Suprapubic skin (tissue), 4 donors: ENCODE measurements at places on chromosomes 13 and 19.

DNA sequence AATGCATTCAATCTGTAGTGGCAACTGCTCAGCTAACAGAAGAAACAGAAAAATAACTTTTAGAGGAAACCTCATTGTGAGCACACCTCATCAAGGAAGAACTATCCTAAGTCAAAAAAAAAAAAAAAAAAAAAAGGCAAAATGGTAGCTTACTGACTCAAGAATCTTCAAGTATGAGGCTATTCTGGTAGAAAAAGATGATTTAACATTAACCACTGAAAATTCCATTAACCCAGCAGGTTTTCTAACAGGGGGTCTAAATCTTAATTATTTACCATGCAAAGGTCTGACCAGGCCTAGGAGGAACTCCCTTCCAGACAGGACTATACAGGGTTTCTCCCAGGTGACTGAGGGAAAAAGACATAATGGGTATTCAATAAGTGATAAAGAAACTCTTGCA is 28.4 kb upstream of the ZNF83 start:
- no peak for DNase-seq
- H3K27ac ChIP-seq: no peak overlapping the region
- peaks cover 17% of the 10 kb centered on the region for H3K36me3 ChIP-seq
- H3K27me3 ChIP-seq: no peaks in the 10 kb centered on the region

GRCh38 chr13:45042539-45042938 is 53.2 kb downstream of the GPALPP1 start:
- no peak for DNase-seq
- H3K27me3 ChIP-seq: no peaks in the 10 kb centered on the region
- no peak overlapping the region for H3K27ac ChIP-seq
- peaks cover 8% of the 10 kb centered on the region for H3K4me1 ChIP-seq

- H3K36me3 ChIP-seq: no peaks in the 10 kb centered on the region
- no peak for DNase-seq
- peaks cover 50% of the 10 kb centered on the region for H3K4me1 ChIP-seq
- H3K27ac ChIP-seq: no peak overlapping the region
- peaks cover 12% of the 10 kb centered on the region for H3K27me3 ChIP-seq
Measured at GRCh38 chr19:46630586-46631205, 5.3 kb downstream of the GNG8 start.

- no peaks in the 10 kb centered on the region for H3K27me3 ChIP-seq
- H3K27ac ChIP-seq: no peak overlapping the region
- H3K4me3 ChIP-seq: no peak overlapping the region
- peaks cover 5% of the 10 kb centered on the region for H3K4me1 ChIP-seq
- DNase-seq: no peak
- peaks cover 2% of the 10 kb centered on the region for H3K36me3 ChIP-seq
Measured at GRCh38 chr13:23811366-23812062, 77.7 kb downstream of the MIPEP start.

- H3K36me3 ChIP-seq: no peaks in the 10 kb centered on the region
- H3K4me3 ChIP-seq: no peak overlapping the region
Measured at GRCh38 chr13:21435231-21435630, 23.9 kb downstream of the ZDHHC20 start.

DNA sequence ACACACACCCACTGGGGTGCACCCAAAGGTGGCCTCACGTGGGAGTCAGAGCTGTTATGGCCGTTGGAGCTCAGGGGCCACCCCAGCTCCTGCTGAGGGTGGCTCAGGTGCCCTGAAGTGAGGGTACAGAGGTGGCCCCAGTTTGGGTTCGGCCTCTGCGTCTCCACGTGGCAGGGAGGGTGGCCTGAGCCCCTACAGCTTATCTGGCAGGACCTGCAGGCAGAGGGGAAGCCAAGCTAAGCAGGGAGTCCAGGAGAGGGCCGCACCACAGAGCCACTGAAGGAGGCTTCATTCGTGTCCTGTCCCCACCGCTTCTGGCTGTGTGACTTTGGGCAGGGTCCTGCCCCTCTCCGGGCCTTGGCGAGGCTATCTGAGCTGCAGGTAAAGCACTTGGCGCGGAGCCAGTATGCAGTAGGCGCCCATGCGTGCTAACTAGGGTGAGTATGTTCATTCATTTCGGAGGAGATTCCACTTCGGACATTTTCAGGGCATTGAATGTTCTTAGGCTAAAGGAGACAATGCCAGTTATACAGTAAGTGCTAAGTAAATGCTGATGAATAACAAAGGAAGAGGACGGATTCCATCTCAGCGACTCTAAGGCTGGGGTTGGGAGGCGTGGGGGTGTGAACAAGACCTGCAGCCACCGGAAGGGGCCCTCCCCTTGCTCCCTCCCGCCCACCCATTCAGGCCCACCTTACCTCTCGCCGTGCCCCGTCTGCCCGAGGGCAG is 4.9 kb downstream of the REX1BD start:
- peak overlapping the region; percentile 42 for H3K4me3 ChIP-seq
- H3K4me1 ChIP-seq: peaks cover 48% of the 10 kb centered on the region
- DNase-seq: no peak
- H3K36me3 ChIP-seq: peaks cover 11% of the 10 kb centered on the region

DNA sequence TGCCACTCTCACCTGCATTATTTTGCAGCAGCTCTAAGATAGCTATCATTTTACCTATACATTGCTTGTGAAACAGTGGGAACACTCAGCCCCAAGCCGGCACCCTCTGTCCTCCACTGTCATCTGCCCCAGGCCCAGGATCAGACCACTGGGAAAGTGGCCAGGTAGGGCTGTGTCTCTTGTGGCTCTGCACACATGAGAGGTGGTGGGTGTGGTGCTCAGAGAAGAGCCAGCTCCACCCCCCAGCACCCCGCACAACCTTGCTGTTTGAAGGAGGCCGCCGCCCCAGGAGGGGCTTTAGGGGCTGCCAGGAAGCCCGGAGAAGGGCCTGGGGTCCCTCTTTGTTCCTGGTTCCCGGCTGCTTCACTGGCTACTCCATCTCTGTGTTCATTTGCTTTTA is 26.6 kb downstream of the PPP1R37 start:
- no peak overlapping the region for H3K4me3 ChIP-seq
- DNase-seq: no peak
- no peak overlapping the region for H3K27ac ChIP-seq

- H3K27ac ChIP-seq: no peak overlapping the region
- no peak for DNase-seq
- H3K4me1 ChIP-seq: no peaks in the 10 kb centered on the region
- H3K27me3 ChIP-seq: no peaks in the 10 kb centered on the region
Measured at GRCh38 chr13:93915269-93915809, 564.1 kb downstream of the DCT start.

- H3K4me3 ChIP-seq: no peak overlapping the region
- H3K27me3 ChIP-seq: no peaks in the 10 kb centered on the region
- H3K4me1 ChIP-seq: no peaks in the 10 kb centered on the region
Measured at GRCh38 chr13:89806594-89806993, 1540.9 kb upstream of the MIR17HG start.

DNA sequence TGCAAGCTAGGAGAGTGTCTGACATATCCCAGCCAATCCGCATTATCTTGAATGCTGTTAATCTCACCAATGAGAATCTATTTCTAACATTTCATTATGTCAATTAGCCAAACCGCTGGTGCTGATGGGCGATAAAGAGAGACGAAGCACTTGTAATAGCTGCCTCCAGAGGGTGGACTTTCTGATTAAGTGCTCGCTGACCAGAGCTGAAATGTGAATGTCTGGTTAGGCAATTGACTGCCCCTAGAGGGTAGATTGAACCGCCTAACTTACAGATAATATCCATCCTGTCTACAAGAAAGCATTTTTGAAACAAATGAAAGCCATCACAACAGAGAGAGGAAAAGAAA is 552 bp upstream of the GRWD1 start:
- no peak for DNase-seq
- peaks cover 28% of the 10 kb centered on the region for H3K36me3 ChIP-seq
- peaks cover 28% of the 10 kb centered on the region for H3K27me3 ChIP-seq
- H3K4me1 ChIP-seq: peaks cover 37% of the 10 kb centered on the region
- H3K4me3 ChIP-seq: peak overlapping the region; percentile 92
- H3K27ac ChIP-seq: peak overlapping the region; percentile 90

GRCh38 chr19:3625996-3626472 is 556 bp downstream of the CACTIN start:
- H3K36me3 ChIP-seq: peaks cover 25% of the 10 kb centered on the region
- peak overlapping the region; percentile 96 for H3K4me3 ChIP-seq
- H3K27ac ChIP-seq: peak overlapping the region; percentile 95
- no peak for DNase-seq

GRCh38 chr19:38908911-38909310 is 3.1 kb downstream of the CCER2 start:
- peaks cover 37% of the 10 kb centered on the region for H3K36me3 ChIP-seq
- H3K4me1 ChIP-seq: no peaks in the 10 kb centered on the region
- H3K27me3 ChIP-seq: no peaks in the 10 kb centered on the region
- H3K27ac ChIP-seq: no peak overlapping the region

DNA sequence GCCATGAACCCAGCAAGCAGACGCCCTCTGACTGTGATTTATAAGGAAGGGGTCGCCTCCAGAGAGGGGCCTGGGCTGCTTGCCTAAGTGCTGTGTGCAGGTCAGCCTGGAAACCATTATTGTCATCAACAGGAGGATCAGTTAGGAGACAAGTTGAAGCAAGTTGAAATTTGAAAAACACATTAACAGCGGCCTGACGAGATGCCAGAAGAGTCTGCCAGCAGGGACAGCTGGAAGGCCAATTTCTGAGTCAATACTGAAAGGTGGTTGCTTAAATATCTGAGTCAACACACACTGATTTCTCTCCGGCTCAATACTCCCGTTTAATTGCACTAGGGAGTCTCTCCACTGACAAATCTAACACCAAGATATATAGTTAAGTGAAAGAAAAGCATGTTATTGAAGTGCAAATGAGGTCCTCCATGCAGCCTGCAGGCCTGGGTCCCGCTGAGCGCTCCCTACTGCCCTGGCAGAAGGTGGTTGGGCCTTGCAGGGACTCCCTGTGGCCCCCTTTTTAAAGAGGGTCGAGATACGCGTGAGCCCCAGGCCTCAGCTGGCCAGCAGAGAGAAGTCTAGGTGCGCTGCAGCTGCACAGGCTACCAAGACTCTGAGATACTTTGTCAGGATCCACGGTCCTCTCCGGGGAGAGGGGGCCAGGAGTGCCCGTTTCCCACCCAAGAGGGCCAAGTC is 91.1 kb downstream of the RNASEH2B start:
- H3K27ac ChIP-seq: no peak overlapping the region
- H3K4me3 ChIP-seq: no peak overlapping the region
- peaks cover 14% of the 10 kb centered on the region for H3K4me1 ChIP-seq
- no peak for DNase-seq

DNA sequence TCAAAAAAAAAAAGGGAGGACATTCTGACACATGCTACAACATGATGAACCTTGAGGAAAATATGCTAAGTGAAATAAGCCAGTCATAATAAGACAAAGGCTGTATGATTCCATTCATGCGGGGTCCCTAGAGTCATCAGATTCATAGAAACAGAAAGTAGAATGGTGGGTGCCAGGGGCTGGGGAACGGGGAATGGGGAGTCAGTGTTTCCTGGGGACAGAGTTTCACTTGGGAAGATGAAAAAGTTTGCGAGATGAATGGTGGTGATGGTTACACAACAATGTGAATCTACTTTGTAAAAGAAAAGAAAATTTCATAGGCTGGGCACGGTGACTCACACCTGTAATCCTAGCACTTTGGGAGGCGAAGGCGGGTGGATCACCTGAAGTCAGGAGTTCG is 6.1 kb upstream of the CLEC4G start:
- no peaks in the 10 kb centered on the region for H3K4me1 ChIP-seq
- no peak overlapping the region for H3K4me3 ChIP-seq
- no peak for DNase-seq
- H3K36me3 ChIP-seq: no peaks in the 10 kb centered on the region
- H3K27ac ChIP-seq: no peak overlapping the region

DNA sequence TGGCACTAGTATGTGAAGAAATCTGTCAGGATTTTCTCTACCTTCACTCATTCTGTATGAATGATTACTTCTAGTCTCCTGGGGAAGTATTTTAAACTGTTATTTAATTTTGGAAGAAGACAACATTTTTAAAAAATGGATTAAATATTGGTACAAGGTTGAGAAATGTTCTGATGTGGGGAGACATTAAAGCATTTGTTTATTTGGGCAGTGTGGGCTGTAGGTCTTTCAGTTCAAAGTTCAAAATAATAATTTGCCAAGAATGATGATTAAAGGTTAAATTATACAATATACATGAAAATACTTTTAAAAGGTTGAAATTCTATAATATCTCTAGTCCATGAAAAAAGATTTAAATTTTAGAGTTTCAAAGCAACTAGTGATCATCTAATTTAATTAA is 194.7 kb downstream of the NHLRC3 start:
- H3K36me3 ChIP-seq: no peaks in the 10 kb centered on the region
- DNase-seq: no peak
- no peaks in the 10 kb centered on the region for H3K4me1 ChIP-seq
- H3K4me3 ChIP-seq: no peak overlapping the region
- no peaks in the 10 kb centered on the region for H3K27me3 ChIP-seq

DNA sequence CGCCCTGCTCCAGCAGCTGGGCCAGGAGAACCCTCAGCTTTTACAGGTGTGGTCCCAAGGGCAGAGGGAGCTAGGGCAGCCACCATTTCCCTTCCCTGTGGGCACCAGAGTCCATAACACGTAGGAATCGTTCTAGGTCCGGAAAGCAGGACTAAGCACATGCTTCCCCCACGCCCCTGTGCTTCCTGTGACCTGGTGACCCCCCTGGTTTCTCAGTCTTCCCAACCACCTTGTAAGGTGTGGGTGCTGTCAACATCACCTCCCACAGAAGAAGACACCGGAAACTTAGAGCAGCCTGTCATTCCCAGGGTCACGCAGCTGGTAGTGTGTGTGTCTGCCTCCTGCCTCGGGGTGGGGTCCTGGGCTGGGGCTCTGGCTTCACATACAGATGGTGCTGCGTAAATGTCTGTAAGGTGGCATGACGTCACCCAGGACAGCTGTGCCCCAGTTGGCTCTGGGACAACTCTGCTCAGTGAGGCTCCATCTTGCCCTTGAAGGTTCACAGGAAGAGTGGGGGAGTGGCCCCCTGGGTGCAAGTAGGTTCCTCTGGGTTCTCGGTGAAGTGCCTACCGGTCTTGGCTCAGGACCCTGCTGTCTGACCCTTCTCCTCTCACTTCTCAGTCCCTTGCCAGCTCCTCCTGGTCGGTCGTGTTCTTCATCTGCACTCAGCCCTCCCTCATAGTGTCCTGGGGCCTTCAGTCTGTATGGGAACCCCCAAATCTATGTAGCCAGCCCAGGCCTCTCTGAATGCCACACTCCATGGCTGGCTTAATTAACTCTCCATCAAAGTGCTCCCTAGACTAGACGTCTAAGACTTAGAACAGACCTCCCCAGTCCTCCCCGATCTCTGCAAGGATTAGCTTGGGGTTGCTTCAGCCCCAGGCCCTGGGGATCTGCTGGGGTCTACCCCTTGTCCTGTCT is 4.0 kb downstream of the RAD23A start:
- no peak overlapping the region for H3K27ac ChIP-seq
- no peak overlapping the region for H3K4me3 ChIP-seq
- peaks cover 70% of the 10 kb centered on the region for H3K36me3 ChIP-seq
- peaks cover 47% of the 10 kb centered on the region for H3K4me1 ChIP-seq

DNA sequence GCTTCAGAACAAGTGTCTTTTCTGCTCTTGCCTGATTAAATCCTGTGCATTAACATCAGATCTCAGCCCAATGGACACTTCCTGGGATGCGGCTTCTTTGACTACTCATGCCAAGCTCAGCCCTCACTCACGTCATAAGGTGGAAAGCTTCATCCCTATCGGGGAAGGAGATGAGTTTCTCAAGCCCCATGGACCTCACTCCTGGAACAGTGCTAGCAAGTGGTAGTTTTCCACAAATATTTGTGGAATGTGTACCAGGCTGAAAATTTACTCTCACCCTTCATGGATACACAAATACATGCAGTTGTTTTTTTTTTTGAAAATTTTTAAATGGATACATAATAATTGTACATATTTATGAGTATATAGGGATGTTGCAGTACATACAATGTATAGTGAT is 34.6 kb upstream of the FARP1 start:
- H3K4me3 ChIP-seq: no peak overlapping the region
- H3K36me3 ChIP-seq: no peaks in the 10 kb centered on the region
- no peak overlapping the region for H3K27ac ChIP-seq
- DNase-seq: no peak

- no peak overlapping the region for H3K4me3 ChIP-seq
- no peak for DNase-seq
- H3K27me3 ChIP-seq: no peaks in the 10 kb centered on the region
- H3K27ac ChIP-seq: no peak overlapping the region
Measured at GRCh38 chr13:84590663-84591062, 708.4 kb upstream of the SLITRK1 start.
